8988T (cell line): ENCODE measurements at places on chromosomes 6 and 20.

DNA sequence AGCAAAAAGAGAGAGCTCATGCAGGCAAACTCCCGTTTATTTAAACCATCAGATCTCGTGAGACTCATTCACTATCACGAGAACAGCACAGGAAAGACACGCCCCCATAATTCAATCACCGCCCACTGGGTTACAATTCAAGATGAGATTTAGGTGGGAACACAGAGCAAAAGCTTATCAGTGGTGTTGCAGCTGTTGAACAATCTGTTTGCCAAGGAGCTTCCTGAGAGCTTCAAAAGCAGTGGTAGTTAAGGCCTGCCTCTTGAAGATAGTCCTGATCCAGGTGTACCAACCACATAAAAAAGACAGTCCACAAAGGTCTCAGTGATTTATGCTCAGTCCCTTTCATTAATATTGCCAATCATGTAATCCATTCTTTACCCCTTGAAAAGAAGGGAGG lies 269.4 kb upstream of the IRAK1BP1 start:
- no peak for DNase-seq

GRCh38 chr20:48909910-48910309 lies 11.6 kb upstream of the ARFGEF2 start:
- no peak for DNase-seq

DNA sequence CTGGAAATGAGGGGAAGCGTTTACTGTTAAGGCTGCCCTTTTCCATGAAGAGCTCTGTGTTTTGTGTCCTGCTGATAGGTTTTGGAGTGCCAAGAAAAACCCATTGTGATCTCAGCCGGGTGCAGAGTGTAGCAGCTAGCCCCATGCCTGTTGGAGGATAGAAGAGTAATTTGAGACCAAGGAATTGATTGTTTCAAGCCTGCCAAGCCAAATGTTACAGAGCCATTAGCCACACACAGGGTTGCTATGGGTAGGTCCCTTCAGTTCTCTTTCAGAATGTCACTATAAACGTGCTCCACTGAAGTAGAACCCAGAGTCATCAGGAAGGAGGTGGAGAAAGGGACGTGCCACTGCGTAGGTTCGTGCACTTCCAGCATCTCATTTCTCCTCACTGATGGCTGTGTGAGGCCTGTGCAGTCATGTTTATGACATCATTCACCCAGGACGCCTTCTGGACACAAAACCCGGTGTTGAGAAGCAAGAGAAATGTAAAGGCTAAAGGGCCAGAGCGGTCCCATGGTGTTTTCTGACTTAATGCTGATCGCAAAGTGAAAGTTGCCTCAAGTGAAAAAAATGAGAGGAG lies 6.6 kb downstream of the GMPR start:
- no peak for DNase-seq

GRCh38 chr20:5612581-5613301 lies 137.5 kb upstream of the SHLD1 start:
- no peak for DNase-seq

- DNase-seq = no peak
Observed at GRCh38 chr6:87289571-87289970, 32.8 kb upstream of the SMIM8 start.

- no peak for DNase-seq
Observed at GRCh38 chr6:113481910-113482309, 375.2 kb upstream of the MARCKS start.

GRCh38 chr20:34045930-34046725 lies 52.4 kb downstream of the RALY start:
- no peak for DNase-seq

DNA sequence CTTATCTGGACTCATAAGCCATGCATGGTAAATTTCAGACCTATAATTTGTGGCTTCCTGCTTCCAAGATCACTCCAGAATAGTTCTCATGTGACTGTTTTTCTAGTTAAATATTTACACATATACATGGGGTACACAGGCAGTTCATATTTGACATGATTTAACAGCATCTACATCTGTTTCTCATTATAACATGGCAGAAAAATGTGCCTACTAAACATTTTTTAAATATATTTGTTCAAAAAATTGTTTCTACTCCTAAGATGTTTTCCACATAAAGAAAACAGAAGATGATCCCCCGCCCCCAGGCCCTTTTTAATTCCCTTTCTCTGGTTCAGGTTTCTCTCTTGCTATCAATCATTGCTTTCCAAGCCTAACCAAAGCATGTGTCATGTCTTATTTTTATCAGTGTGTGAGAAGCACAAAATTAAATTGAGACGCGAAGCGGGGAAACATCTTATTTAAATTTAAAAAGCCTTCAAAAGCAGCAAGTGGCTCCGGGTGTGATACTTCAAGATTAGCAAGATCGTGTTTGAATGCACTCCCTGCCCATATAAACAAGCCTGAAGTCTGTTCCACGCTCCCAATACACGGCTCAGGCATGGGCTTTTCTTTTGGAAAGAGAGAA lies 37.3 kb downstream of the IPCEF1 start:
- no peak for DNase-seq

- DNase-seq = no peak
Observed at GRCh38 chr20:56735084-56735642, 106.1 kb downstream of the TFAP2C start.

GRCh38 chr20:49851231-49851705 lies 38.6 kb downstream of the SLC9A8 start:
- DNase-seq = no peak

DNA sequence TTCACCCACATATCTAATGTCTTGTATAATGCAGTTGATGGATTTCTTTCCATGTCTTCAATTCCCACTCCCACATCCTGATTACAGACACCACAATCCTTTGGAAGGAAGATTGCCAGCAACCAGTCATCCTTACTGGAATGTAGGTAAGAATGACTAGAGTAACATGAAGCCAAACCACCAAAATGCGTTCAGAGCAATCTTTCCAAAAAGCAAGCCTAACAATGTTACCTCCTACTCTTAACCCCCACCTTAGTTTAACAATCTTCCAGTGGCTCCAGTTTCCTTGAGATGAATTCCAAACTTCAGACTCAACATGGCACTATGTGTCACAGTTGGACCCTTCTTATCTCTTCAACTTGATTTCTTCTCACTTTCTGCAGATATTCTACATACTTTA lies 685.6 kb downstream of the DOK5 start:
- DNase-seq = no peak

- no peak for DNase-seq
Observed at GRCh38 chr6:24910331-24910960, 25.3 kb downstream of the RIPOR2 start.

DNA sequence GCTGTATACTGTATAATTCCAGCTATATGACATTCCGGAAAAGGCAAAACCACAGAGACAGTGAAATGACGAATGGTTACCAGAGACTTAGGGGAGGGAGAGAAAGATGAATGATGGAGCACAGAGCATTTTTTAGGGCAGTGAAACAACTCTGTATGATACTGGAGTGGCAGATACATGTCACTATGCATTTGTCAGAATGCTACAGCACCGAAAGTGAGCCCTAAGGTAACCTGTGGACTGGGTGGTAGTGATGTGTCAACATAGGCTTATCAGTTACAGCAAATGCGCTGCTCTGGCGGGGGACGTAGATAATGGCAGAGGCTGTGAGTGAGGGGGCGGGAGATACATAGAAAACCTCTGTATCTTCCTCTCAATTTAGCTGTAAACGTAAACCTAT lies 201.3 kb upstream of the SSTR4 start:
- no peak for DNase-seq

- no peak for DNase-seq
Observed at GRCh38 chr20:15902493-15902892, 670.8 kb downstream of the KIF16B start.

DNA sequence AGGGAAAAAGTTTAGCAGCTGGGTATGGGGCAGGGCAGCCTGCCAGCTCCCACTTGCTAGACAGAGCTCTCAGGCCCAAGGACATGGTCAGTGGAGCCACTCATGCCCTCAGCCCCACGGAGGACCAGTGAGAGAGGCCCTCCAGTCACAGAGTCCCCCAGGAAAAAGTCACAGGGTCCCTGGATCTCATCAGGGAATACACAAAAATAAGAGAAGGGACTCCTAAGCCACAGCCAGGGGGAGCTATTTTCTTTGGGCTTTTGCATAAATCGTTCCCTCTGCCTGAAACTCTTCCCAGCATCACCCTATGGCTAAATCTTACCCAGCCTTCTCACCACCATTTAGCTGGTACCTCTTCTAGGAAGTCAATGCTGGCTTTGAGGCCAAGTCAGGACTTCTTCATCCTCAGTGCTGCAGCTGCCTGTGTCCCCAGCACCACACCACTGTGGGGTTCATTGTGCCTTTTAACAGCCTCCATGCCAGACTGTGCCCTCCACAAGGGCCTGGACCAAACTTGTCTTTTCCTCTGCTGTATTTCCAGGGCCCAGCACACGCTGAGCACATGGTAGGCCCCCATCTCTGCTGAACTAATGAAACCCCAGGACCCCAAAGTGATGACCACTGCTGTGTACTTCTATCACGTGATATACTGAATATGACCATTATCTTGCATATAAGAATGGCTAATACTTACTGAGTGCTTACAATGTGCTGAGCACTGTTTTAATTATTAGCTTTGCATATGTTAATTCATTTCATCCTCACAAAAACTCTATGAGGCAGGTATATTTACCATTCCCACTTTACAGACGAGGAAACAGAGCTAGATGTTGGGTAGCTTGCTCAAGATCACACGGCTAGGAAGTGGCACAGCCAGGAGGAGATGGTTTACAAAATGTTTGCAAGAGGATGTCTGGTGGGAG lies 2.0 kb downstream of the ZNF335 start:
- peak; percentile 73 for DNase-seq

DNA sequence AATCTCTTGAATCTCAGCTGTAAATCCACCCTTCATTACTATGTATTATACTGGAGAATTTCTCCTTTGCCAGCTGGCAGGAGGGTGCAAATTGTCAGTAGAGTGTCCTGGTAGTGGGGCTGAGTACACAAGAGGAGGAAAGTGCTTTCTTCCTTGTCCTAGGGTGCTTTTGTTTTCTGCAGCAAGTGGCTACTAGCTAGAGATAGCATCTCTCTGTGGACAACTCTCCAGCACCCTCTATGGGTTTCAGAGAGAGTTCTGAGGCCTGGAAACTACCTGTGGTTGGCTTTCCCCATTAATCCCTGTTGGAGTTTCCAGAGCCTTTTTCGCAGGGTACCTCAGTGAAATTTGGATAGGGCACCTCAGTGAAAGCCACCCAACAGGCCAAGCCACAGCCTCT lies 422.5 kb upstream of the RGS17 start:
- DNase-seq = no peak

- no peak for DNase-seq
Observed at GRCh38 chr20:33410081-33410742, 8.9 kb upstream of the CDK5RAP1 start.

DNA sequence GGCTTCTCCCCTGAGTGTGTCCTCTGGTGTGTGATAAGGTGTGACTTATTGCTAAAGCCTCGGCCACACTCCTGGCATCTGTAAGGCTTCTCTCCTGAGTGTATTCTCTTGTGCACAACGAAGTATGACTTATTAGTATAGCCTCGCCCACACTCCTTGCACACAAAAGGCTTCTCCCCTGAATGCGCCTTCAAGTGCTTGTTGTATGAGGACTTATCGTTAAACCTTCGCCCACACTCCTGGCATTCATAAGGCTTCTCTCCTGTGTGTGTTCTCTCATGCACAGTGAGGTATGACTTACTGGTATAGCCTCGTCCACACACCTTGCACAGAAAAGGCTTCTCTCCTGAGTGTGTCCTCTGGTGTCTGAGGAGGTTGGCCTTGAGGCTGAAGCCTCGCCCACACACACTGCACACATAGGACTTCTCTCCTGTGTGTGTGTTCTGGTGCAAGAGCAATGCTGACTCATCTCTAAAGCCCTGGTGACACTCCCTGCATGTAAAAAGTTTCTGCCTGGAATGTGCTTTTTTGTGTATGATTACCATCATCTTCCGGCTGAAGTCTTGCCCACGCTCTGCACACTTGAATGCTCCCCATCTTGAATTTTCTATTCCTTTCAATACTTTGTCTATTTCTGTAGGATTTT lies 20.4 kb downstream of the ZNF337 start:
- no peak for DNase-seq

DNA sequence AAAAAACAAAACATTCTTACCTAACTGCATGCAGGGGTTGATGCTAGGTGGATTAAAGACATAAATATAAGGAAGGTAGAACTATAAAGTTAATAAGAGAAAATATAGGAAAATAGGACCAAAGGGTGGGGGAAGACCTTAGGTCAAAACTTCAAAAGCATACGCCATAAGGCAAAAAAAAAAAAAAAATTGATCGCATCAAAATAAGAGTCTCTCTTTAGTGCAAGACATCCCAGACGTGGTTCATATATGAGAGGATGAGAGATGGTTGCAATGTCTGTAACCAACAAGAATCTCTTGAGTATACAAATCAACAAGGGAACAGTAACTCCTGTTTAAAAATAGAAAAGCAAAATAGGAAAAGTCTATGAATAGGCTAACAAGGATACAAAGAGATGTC lies 8.5 kb downstream of the BAG2 start:
- no peak for DNase-seq
